T-helper 17 cell (primary cell): ENCODE measurements at places on chromosomes 11 and 22. TPM values are rescaled to one million over a fixed set of nuclear protein-coding genes. Genes with fewer than 3 reads are reported as not detected.

The CYTH4 gene
- 98.7 TPM for total RNA-seq

The MISFA gene
- 1.9 TPM for total RNA-seq

GRCh38 chr11:199782-200181 is 6.9 kb downstream of the SCGB1C1 start:
- DNase-seq: no peak
- peaks cover 3% of the 10 kb centered on the region for H3K36me3 ChIP-seq
- H3K27ac ChIP-seq: no peak overlapping the region
- no peak overlapping the region for H3K4me3 ChIP-seq
- H3K4me1 ChIP-seq: peaks cover 27% of the 10 kb centered on the region

The MYEOV gene
- total RNA-seq: 0.60 TPM

DNA sequence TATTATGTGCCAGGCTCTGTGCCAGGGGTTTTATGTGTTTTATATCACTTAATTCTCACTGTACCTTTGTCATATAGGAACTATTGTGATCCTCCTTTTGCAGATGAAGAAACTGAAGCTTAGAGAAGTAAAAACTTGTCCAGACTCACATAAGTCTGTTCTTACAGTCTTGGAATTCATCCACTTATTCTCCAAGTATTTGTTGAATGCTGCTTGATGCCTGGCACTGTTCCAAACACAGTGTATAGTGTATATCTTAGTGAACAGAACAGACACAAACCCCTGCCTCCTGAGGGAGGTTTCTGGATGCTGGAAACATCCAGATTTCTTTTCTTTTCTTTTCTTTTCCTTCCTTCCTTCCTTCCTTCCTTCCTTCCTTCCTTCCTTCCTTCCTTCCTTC is 29.0 kb upstream of the FGF3 start:
- no peaks in the 10 kb centered on the region for H3K36me3 ChIP-seq
- H3K4me1 ChIP-seq: no peaks in the 10 kb centered on the region
- H3K4me3 ChIP-seq: no peak overlapping the region
- H3K27me3 ChIP-seq: peaks cover 15% of the 10 kb centered on the region
- H3K27ac ChIP-seq: no peak overlapping the region

The TRIOBP gene
- 14.3 TPM for total RNA-seq

GRCh38 chr11:17692931-17693330 is 26.4 kb upstream of the MYOD1 start:
- no peak for DNase-seq
- peaks cover 7% of the 10 kb centered on the region for H3K36me3 ChIP-seq
- peaks cover 69% of the 10 kb centered on the region for H3K27me3 ChIP-seq
- no peak overlapping the region for H3K27ac ChIP-seq
- H3K4me3 ChIP-seq: no peak overlapping the region

GRCh38 chr11:28259177-28259843 is 151.1 kb downstream of the METTL15 start:
- DNase-seq: no peak
- H3K36me3 ChIP-seq: peaks cover 4% of the 10 kb centered on the region
- H3K27me3 ChIP-seq: no peaks in the 10 kb centered on the region
- H3K4me1 ChIP-seq: no peaks in the 10 kb centered on the region
- H3K27ac ChIP-seq: no peak overlapping the region

DNA sequence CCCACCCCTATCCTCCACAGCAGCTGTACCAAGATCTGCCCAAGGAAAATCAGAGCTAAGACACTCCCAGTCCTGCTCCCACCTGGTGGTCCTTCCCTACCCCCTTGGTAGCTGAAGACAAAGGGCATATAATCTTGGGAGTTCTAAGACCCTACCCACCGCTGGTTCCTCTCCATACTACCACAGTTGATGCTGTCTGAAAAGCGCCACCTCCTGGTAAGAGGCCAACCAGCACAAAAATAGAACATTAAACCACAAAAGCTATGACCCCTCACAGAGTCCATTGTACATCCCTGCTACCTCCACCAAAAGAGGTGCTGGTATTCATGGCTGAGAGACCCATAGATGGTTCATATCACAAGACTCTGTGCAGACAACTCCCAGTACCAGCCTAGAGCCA is 161.5 kb upstream of the ARHGAP42 start:
- no peaks in the 10 kb centered on the region for H3K27me3 ChIP-seq
- H3K36me3 ChIP-seq: no peaks in the 10 kb centered on the region
- H3K4me1 ChIP-seq: no peaks in the 10 kb centered on the region

DNA sequence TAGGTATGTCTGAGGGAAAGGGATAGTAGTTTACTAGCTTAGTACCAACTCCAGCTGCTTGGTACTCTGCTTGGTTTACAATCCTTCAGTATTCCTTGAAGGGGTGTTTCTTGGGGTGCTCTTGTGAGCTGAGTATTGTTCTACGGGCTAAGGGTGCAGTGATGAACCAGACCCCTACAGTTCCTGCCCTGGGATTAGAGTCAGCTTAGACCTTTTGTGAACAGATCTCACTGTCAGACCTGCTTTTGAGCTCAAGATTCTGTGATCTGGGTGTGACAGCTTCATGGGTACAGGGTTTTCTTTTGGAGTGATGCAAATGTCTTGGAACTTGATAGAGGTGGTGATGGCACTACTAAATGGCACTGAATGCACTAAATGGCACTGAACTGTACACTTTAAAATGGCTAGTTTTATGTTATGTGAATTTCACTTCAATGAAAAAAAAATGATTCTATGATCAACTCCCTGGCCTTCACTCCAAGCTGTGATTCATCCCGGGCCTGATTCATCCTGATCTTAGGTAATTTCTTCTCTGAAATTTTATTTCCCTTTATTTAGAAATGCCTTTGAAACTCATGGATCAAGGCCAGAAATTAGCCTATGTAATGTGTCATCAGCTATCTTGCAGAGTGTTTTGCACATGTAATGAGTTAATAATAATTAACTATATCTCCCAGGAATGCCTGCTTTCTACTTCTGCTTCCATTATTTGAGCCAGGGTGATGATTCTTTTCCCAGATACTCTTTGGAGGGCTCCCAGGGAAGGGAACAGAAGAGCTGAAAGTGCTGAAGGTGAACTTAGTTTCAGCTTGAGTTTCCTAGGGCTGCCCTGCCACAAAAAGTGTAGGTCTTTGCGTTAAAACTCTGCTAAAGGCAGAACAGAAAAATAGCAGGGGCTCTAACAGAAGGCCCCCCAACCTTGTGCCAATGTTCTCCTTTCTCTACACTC is 87.9 kb downstream of the NCAM1 start:
- no peaks in the 10 kb centered on the region for H3K4me1 ChIP-seq
- peaks cover 4% of the 10 kb centered on the region for H3K27me3 ChIP-seq
- H3K4me3 ChIP-seq: no peak overlapping the region
- no peak for DNase-seq
- H3K36me3 ChIP-seq: no peaks in the 10 kb centered on the region

GRCh38 chr22:23762842-23763578 is at the start of gene C22orf15:
TSS of gene C22orf15 (plus strand) at chr22:23762990. CDS start at chr22:23763307, 317 bp downstream.
- peak within 1 kb of the TSS; percentile 59 for H3K4me3 ChIP-seq
- no peak within 1 kb of the TSS for H3K27ac ChIP-seq
- peaks cover 2% of the 10 kb centered on the region for H3K36me3 ChIP-seq
- H3K27me3 ChIP-seq: no peaks in the 10 kb centered on the region

The F2 gene
- not detected for total RNA-seq

The SCGB1A1 gene
- not detected for total RNA-seq

The TSG101 gene
- 15.9 TPM for total RNA-seq

- no peaks in the 10 kb centered on the region for H3K4me1 ChIP-seq
- no peak overlapping the region for H3K27ac ChIP-seq
- no peaks in the 10 kb centered on the region for H3K27me3 ChIP-seq
Measured at GRCh38 chr11:91272089-91272488, 952.5 kb upstream of the FAT3 start.

The SCUBE2 gene
- total RNA-seq: 0.10 TPM

The KCNK4 gene
- not detected for total RNA-seq

GRCh38 chr11:59767225-59767611 is 12.0 kb downstream of the STX3 start:
- H3K36me3 ChIP-seq: no peaks in the 10 kb centered on the region
- peak overlapping the region; percentile 84 for H3K4me3 ChIP-seq
- DNase-seq: no peak
- H3K27ac ChIP-seq: no peak overlapping the region
- no peaks in the 10 kb centered on the region for H3K27me3 ChIP-seq

DNA sequence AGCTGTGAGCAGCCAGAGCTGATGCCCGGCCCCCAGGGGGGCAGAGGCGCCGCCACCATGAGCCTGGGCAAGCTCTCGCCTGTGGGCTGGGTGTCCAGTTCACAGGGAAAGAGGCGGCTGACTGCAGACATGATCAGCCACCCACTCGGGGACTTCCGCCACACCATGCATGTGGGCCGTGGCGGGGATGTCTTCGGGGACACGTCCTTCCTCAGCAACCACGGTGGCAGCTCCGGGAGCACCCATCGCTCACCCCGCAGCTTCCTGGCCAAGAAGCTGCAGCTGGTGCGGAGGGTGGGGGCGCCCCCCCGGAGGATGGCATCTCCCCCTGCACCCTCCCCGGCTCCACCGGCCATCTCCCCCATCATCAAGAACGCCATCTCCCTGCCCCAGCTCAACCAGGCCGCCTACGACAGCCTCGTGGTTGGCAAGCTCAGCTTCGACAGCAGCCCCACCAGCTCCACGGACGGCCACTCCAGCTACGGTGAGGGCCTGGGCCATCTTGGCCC is 6.1 kb downstream of the CDC42EP1 start:
- peak overlapping the region; percentile 49 for H3K4me3 ChIP-seq
- H3K27ac ChIP-seq: no peak overlapping the region
- peak; percentile 22 for DNase-seq
- no peaks in the 10 kb centered on the region for H3K36me3 ChIP-seq
- peaks cover 32% of the 10 kb centered on the region for H3K27me3 ChIP-seq
- peaks cover 15% of the 10 kb centered on the region for H3K4me1 ChIP-seq

- H3K4me3 ChIP-seq: no peak overlapping the region
- no peak overlapping the region for H3K27ac ChIP-seq
- H3K27me3 ChIP-seq: peaks cover 29% of the 10 kb centered on the region
- H3K36me3 ChIP-seq: no peaks in the 10 kb centered on the region
Measured at GRCh38 chr11:75743711-75744563, 24.6 kb upstream of the DGAT2 start.

DNA sequence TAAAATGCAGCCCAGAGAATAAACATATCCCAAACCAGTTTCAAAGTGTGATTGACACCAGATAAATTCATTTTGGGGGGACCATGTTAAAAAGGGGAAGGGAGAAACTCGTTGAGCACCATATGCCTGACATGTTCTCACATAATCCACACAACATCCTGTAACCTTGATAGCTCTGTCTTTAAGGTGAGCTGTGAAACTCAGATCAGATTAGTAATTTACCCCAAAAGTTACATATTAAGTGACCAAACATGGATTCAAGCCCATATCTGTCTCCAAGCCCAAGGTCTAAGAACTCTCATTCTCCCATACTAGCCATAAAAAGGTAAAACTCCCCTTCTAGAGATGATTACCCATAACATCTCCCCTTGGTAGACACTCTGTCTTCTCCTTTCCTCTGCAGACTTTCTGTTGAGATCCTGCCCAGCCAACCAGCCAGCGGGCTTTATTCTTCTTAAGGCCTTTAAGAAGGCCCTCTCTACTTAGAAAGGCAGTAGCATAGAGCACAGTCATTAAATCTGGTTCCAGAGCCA is 150.7 kb downstream of the CCDC34 start:
- no peaks in the 10 kb centered on the region for H3K36me3 ChIP-seq
- peaks cover 55% of the 10 kb centered on the region for H3K27me3 ChIP-seq
- peak overlapping the region; percentile 39 for H3K27ac ChIP-seq
- H3K4me1 ChIP-seq: no peaks in the 10 kb centered on the region

The PATE2 gene
- total RNA-seq: not detected

DNA sequence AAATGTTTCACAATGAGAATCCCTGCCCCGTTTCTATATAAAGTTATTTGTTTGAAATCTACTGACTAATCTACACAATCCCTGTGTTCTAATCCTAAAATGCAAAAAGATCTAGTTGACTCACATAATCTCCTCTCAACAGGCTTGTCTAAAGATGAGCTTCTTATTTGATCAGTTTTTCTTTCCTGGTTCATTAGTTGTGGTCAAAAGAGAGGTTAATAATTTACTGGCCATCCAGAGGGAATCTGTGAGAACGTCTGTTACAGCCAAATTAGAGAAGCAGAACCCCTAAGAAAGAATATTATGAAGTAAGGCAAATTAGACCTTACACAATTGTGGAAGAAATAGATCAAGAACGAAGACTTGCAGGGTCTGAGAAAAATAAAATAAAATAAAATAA is 173.7 kb upstream of the ANO3 start:
- no peak for DNase-seq
- H3K4me1 ChIP-seq: no peaks in the 10 kb centered on the region
- no peak overlapping the region for H3K4me3 ChIP-seq
- no peak overlapping the region for H3K27ac ChIP-seq

GRCh38 chr22:24421428-24421931 is 5.9 kb upstream of the ADORA2A start:
- H3K27ac ChIP-seq: no peak overlapping the region
- H3K4me3 ChIP-seq: no peak overlapping the region
- peaks cover 20% of the 10 kb centered on the region for H3K4me1 ChIP-seq
- H3K36me3 ChIP-seq: no peaks in the 10 kb centered on the region
- DNase-seq: no peak

The BTG4 gene
- total RNA-seq: not detected

- no peaks in the 10 kb centered on the region for H3K36me3 ChIP-seq
- no peak overlapping the region for H3K27ac ChIP-seq
- no peaks in the 10 kb centered on the region for H3K4me1 ChIP-seq
- no peak overlapping the region for H3K4me3 ChIP-seq
- DNase-seq: no peak
Measured at GRCh38 chr11:104051778-104052177, 15.3 kb downstream of the DDI1 start.

GRCh38 chr11:27600656-27601055 is 94.1 kb upstream of the LIN7C start:
- peaks cover 4% of the 10 kb centered on the region for H3K36me3 ChIP-seq
- H3K4me1 ChIP-seq: no peaks in the 10 kb centered on the region
- no peak overlapping the region for H3K4me3 ChIP-seq
- DNase-seq: no peak
- H3K27me3 ChIP-seq: no peaks in the 10 kb centered on the region
- H3K27ac ChIP-seq: no peak overlapping the region

The AMOTL1 gene
- total RNA-seq: 0.25 TPM

DNA sequence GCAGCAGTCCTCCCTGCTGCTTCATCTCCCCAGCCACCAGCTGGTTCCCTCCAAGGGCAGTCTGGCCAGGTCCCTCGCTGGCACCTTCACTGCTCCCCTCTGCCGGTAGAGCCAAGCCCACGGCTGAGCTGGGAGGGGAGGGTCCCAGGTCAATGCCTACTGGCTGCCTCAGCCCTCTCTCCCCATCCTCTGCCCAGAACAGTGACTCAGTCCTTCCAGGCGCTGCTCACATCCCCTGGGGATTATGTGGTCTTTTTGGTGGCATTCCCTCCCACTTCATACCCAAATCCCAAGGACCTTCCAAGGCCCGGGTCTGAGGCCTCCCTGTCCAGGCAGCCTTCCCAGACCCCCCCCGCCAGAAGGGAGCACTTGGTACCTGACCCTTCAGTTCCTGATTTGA is 44.9 kb downstream of the WNT7B start:
- DNase-seq: no peak
- peaks cover 4% of the 10 kb centered on the region for H3K36me3 ChIP-seq
- no peak overlapping the region for H3K4me3 ChIP-seq

GRCh38 chr11:130340671-130341319 is 26.1 kb upstream of the ZBTB44 start:
- H3K4me3 ChIP-seq: no peak overlapping the region
- H3K27me3 ChIP-seq: no peaks in the 10 kb centered on the region
- no peak for DNase-seq

GRCh38 chr11:79525257-79525656 is 84.4 kb upstream of the TENM4 start:
- no peaks in the 10 kb centered on the region for H3K4me1 ChIP-seq
- no peaks in the 10 kb centered on the region for H3K36me3 ChIP-seq
- H3K27me3 ChIP-seq: no peaks in the 10 kb centered on the region
- DNase-seq: no peak
- H3K4me3 ChIP-seq: no peak overlapping the region

The LRRC74B gene
- 0.10 TPM for total RNA-seq

The LRP4 gene
- total RNA-seq: not detected

The MGAT3 gene
- total RNA-seq: 0.96 TPM

The TRIM49 gene
- total RNA-seq: not detected

The FAM227A gene
- 0.91 TPM for total RNA-seq
